ENCODE measurements at places on chromosomes 12 and 14.
A peak's percentile ranks its signal among the peaks of the same experiment; 100 is the strongest.

GRCh38 chr12:128969480-128970055, 116.3 kb downstream of the GLT1D1 start:
- peak; percentile 29 for DNase-seq

GRCh38 chr12:47739979-47740378, 14.7 kb upstream of the ENDOU start:
- DNase-seq: no peak

- no peak for DNase-seq
These were observed 24.7 kb upstream of the SGPP1 start for GRCh38 chr14:63752449-63753169.

- no peak for DNase-seq
These were observed 29.0 kb downstream of the LGMN start for GRCh38 chr14:92719421-92719820.

- DNase-seq: no peak
These were observed 2.4 kb upstream of the MLH3 start for GRCh38 chr14:75053396-75054291.

Data from endothelial cell (in vitro differentiated cells).